Natural killer cell (primary cell): ENCODE measurements at places on chromosomes 16 and 17. TPM values are rescaled to one million over a fixed set of nuclear protein-coding genes. Genes with fewer than 3 reads are reported as not detected.

CDK12 gene
- total RNA-seq = 119 TPM

MYH2 gene
- total RNA-seq = not detected

SLC6A2 gene
- total RNA-seq = not detected

ENPP7 gene
- total RNA-seq = 0.95 TPM

GSDMA gene
- total RNA-seq = 3.2 TPM

TAC4 gene
- not detected for total RNA-seq

DNAAF1 gene
- total RNA-seq = 2.9 TPM

ABCC3 gene
- 13.2 TPM for total RNA-seq

RAB11FIP4 gene
- total RNA-seq = 121 TPM

TMEM220 gene
- 0.97 TPM for total RNA-seq

CLEC18B gene
- 1.8 TPM for total RNA-seq
